ENCODE measurements at places on chromosomes 4 and X. TPM values are rescaled to one million over a fixed set of nuclear protein-coding genes. Genes with fewer than 3 reads are reported as not detected.

DNA sequence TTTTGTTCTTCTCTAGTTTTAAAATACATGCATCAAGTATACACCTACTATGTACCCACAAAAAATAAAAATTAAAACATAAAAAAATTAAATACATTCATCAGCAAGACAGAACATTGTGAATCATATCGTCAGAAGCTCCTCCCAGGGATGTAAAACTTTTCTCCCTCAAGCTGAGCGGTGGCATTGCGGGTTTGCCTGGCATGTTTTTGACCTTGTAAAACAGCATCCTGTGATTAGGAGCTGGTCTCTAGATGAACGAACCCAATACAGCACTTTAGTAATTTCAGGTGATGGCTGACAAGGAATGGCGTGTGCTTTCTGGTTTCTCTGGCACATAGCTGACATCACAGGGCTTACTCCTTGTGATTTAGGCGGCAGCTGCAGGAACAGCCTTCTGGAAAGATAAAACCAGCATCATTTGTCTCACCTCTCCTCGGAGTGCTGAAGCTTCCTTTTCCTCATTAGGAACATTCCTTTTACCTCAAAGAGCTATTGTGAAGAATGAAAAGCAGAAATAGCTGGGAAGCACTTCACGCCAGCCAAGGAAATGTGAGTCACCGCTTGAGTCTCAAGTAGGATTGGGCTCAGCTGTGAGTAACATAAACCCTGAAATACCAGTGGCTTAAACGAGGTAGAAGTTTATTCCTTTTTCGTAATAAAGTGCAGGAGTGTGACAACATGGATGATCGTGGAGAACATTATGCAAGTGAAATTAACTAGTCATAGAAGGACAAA is 44.3 kb downstream of the NYX start:
- H3K27ac ChIP-seq, result peak overlapping the region; percentile 32
- peaks cover 7% of the 10 kb centered on the region for H3K36me3 ChIP-seq
- H3K4me3 ChIP-seq, result no peak overlapping the region

DNA sequence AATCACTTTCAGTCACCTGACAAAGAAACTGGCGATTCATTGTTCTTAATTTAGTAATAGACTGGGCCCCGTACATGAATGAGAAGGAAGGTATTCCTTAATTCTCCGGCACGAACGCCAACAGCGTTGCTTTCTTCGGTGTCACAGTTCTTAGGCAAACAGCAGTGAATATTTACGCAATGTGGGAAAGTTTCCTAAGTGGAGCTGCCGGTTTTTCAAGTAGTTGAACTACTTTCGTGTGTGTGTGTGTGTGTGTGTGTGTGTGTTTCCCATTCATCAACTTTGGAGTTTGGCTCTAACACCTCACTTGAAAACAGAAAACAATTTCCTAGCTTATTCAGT is 651 bp downstream of the NXT2 start:
- H3K4me3 ChIP-seq, result peak overlapping the region; percentile 97
- no peak for DNase-seq
- H3K27ac ChIP-seq, result peak overlapping the region; percentile 94
- no peaks in the 10 kb centered on the region for H3K36me3 ChIP-seq
- H3K4me1 ChIP-seq, result peaks cover 15% of the 10 kb centered on the region
- peaks cover 35% of the 10 kb centered on the region for H3K27me3 ChIP-seq

P2RY4 gene
- total RNA-seq, result not detected

DNA sequence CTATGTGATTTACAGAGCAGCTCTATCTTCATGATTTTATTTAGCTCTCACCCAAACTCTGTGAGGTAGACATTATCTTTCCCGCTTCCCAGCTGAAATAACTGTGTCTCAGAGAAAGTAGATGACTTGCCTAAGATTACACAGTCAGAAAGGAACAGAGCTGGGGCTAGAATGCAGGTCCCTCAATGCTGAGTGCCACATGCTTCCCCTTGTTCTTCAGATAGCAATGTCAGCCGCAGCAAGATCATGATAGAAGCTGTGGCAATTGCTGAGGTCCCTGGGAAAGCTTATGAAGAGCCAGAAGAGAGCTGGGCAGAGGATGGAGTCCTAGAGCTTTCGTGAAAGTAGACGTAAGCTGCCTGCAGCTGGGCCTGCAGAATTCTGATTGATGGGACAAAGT is 11.1 kb upstream of the GABRE start:
- H3K27me3 ChIP-seq, result peaks cover 3% of the 10 kb centered on the region
- no peak overlapping the region for H3K4me3 ChIP-seq
- no peak for DNase-seq

- no peak overlapping the region for H3K4me3 ChIP-seq
- no peak for DNase-seq
- H3K36me3 ChIP-seq, result no peaks in the 10 kb centered on the region
Measured at GRCh38 chr4:174107746-174108354, 175.6 kb downstream of the FBXO8 start.

DNA sequence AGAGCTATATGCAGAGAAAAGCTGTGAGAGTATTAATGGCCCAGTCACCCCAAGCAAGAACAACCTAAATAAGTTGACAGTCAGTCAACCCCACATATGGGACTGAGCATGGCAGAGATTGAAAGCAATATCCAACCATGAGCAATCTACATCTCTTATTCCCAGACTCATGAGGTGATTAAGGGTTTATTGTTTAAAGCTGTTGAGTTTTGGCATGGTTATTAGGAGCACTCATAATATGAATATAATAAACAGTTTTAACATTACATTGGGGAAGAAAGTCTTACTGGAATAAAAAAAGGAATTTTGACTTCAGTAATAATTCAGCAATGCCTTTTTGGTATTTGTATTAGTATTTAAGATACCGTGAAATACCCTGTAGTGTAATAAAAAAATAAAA is 1627.4 kb downstream of the STIM2 start:
- peaks cover 16% of the 10 kb centered on the region for H3K4me1 ChIP-seq
- H3K4me3 ChIP-seq, result no peak overlapping the region
- DNase-seq, result no peak
- H3K27me3 ChIP-seq, result no peaks in the 10 kb centered on the region
- H3K36me3 ChIP-seq, result peaks cover 2% of the 10 kb centered on the region

DNA sequence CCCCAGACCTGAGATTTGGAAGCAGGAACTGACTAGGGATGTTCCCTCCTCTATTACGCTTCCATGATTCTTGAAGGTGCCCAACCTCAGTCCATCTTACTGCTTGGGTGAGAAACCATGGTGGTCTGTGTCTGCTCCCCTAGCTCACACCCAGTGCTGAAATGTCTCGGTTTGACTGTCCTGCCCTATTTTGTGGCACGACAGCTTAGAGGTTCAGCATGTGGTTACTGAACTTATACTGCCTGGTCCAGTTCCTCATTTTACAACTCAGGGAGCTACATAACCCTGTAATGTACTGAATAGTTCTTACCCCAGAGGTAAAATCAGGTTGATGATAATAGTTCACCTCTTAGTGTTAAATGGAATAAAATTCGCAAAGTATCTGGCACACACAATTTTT is 203.1 kb downstream of the RBM46 start:
- H3K4me1 ChIP-seq, result no peaks in the 10 kb centered on the region
- no peaks in the 10 kb centered on the region for H3K27me3 ChIP-seq
- H3K4me3 ChIP-seq, result no peak overlapping the region
- H3K27ac ChIP-seq, result no peak overlapping the region

DNA sequence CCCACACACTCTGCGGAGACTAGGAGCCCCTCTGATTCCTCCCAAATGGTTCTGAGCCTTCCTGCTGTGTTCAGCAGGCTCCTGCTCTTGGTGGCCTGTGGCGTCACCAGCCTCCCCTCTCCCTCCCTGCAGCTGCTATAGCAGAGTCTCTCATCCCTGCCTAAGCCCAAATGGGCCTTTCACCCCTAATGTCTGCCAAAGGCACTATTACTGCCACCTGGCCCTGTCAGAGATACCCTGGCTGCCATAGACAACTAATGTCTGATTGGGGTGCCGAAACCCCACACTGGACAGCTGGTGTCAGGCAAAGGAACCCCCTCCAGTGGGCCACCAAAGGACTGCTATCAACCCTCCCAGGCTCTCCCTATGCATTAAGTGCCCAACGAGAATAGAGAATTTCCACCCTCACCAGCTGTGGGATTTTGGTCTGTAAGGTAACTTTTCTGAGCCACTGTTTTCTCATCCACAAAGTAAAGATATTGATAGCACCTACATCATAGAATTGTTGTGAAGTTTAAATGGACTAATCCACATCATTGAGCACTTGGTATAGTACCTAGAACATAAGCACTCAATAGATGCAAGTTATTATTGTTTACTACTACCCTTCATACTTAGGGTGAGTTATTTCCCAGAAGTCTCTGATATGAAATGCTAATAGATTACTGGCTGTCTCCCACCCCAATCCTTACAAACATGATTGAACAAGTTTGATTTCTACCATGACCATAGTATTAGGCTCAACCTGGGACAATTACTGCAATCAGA is 421.3 kb downstream of the MID1IP1 start:
- H3K4me3 ChIP-seq, result no peak overlapping the region
- H3K27me3 ChIP-seq, result peaks cover 2% of the 10 kb centered on the region
- peaks cover 7% of the 10 kb centered on the region for H3K4me1 ChIP-seq

- peaks cover 33% of the 10 kb centered on the region for H3K4me1 ChIP-seq
- H3K27ac ChIP-seq, result no peak overlapping the region
- no peak overlapping the region for H3K4me3 ChIP-seq
Measured at GRCh38 chr4:184434501-184435066, 39.8 kb downstream of the IRF2 start.

- DNase-seq, result no peak
- H3K27me3 ChIP-seq, result no peaks in the 10 kb centered on the region
- peaks cover 6% of the 10 kb centered on the region for H3K36me3 ChIP-seq
Measured at GRCh38 chrX:110114260-110114776, 111.4 kb downstream of the TMEM164 start.

DNA sequence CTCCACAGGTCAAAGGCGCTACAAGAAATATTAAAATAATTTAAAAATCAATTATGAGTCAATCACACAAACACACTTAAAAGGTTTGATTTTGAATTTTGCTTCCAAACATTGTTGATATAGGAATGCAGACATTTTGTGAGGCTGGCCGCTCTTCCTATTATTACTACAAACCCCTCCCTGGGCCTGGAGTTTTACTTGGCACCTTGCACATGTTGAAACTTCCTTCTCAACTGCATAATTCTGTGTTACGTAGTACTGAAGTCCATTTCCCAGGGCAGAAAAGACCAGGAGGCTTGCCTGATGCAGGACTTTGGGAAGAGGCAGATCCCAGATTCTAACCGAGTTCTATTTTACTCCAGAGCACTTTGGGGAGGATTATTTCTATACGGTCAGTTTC is 71.5 kb downstream of the CYTL1 start:
- H3K4me1 ChIP-seq, result no peaks in the 10 kb centered on the region
- no peaks in the 10 kb centered on the region for H3K36me3 ChIP-seq
- no peaks in the 10 kb centered on the region for H3K27me3 ChIP-seq
- no peak for DNase-seq
- H3K27ac ChIP-seq, result no peak overlapping the region
- no peak overlapping the region for H3K4me3 ChIP-seq

GRCh38 chr4:2878346-2878745 is 34.7 kb downstream of the ADD1 start:
- DNase-seq, result no peak
- H3K36me3 ChIP-seq, result peaks cover 16% of the 10 kb centered on the region
- H3K27me3 ChIP-seq, result no peaks in the 10 kb centered on the region
- no peak overlapping the region for H3K4me3 ChIP-seq
- no peak overlapping the region for H3K27ac ChIP-seq

ARHGAP24 gene
- total RNA-seq, result 1.5 TPM
